ENCODE measurements at places on chromosomes 3 and 15. TPM values are rescaled to one million over a fixed set of nuclear protein-coding genes. Genes with fewer than 3 reads are reported as not detected.

DNA sequence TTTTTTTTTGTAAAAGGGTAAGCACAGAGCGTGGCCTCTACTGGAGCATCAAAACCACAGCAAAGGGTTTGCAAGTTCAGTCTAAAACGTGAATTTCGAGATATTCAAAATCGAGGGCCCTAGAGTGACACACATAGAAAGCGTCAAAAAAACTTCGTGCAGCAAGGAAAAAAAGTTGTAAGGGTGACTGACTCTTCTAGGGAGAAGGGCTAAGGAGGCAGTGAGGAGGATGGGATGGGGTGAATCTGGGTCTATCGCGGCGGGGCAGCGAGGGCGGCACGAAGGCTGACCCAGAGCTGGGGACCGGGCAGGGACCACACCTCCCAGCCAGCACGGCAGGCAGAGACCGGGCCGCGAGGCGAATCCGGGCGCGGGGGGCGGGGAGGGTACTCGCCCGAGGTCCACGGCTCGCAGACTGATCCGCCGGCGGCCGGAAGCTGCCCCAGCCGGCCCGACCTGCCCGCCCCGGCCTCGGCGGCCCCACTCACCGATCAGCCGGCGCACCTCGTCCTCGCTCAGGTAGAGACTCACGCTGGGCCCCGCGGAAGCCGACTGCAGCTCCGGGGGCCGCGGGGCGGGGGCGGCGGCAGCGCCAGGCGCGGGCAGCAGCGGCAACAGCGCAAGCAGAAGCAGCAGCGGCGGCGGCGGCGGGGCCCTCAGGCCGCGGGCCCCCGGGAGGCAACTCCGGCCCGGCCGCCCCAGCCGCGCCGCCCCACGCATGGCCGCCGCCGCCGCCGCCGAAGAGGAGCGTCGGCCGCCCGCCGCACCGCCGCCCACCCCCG, 533 bp downstream of the RYK start:
- peak; percentile 53 for DNase-seq

GRCh38 chr15:101609742-101610610, 42.2 kb downstream of the TM2D3 start:
- DNase-seq, result no peak

DNA sequence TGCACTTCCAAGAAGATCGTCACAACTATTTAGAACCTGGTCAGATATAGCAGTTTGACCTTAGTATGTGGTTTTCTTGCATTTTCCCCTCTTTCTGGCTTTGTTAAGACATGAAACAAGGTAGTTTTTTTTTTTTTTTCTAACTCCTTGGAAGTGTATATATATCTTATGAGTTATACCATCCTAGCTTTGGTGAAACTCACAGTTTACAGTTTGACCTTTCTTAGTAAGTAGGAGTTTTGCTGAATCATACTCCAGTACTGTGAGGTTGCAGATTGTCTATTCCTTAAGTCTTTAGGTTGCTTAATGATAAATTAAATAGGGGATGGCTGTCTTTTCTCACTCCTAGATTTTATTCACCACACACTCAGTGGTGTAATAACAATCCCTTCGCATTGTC, 325.0 kb downstream of the RBMS3 start:
- DNase-seq, result no peak

DNA sequence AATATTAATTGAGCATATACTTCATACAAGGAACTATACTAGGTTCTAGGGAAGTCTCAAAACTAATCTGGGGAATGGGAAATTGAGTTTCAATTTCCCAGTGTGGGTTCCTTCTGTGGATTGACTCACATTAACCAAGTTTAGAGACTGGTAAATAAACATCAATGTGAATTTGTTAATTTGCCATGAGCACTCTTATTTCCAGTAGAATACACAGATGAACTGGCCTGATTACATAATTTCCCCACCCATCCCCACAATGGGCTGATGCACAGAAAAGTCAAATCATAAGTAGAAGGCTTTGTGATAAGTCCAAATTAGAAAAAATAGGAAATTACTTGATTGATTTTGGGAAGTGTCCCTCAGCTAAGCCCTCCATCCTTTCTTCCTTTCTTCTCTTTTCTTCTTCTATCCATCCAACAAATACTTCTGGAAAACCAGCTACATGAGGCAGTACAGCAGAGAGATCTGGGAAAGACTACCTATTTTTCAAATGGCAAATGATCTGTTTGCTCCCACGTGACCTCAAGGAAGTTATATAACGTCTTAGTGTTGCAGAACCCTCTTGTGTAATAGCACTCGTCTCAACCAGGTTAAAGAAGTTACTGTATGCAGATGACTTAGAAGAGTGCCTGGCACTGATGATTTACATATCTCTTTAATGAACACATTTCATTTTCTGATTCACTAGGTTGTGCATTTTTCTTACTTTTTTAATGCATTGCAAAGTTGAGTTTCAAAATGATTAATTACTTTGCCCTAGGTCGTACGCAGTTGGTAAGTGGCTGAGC, 312.3 kb downstream of the SV2B start:
- no peak for DNase-seq

- no peak for DNase-seq
These were observed 67.9 kb downstream of the GADL1 start for GRCh38 chr3:30826531-30826942.

GRCh38 chr15:71357321-71357732, 242.1 kb downstream of the THSD4 start:
- no peak for DNase-seq

DNA sequence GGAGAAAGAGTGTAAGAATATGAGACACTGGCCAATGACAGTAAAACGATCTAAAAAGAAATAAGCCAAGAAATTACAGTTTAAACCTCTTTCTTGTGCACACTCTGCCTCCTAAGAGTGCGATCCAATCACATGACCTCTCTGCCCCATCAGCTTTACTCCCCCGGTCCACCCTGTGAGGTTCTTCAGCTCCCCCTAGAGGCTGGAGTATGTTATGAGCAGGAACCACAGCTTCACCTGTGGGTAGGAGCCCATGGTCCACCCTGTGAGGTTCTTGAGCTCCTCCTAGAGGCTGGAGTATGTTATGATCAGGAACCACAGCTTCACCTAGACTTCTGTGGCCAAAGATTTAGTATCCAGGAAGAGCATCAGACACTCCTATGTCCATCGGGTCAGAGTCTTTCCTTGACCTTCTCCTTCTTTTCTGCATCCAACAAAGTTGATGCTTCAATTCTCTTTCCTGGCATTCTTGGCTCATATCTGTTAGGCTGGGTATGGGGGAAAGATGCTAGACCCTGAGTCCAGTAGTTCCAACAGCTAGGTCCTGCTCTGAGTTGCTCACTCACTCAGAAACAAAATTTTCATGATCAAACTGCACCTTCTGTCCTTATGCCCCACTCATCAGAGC, 164.0 kb downstream of the MINAR1 start:
- peak; percentile 78 for DNase-seq

GRCh38 chr3:63069806-63070475, 194.7 kb upstream of the CADPS start:
- no peak for DNase-seq

GRCh38 chr3:123004201-123004918, 23.2 kb downstream of the SEMA5B start:
- DNase-seq, result no peak

DNA sequence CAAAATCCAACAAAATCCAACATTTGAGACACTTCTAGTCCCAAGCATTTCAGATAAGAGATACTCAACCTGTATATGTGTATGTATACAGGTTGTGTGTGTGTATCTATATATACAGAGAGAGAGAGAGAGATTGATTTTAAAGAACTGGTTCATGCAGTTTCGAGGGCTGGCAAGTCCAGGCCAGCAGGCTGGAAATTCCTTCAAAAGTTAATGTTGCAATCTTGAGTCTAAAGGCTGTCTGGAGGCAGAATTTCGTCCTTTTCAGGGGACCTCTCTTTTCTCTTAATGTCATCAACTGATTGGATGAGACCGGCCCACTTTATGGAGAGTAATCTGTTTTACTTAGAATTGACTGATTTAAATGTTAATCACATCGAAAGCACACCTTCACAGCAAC, 199.6 kb upstream of the IL12A start:
- no peak for DNase-seq

DNA sequence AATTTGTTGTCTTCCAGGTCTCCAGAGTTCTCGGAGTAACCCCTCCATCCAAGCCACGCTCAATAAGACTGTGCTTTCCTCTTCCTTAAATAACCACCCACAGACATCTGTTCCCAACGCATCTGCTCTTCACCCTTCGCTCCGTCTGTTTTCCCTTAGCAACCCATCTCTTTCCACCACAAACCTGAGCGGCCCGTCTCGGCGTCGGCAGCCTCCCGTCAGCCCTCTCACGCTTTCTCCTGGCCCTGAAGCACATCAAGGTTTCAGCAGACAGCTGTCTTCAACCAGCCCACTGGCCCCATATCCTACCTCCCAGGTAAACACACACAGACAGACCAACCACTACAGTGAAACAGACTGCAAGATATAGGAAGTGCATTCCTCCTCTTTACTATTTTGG, 87.9 kb upstream of the BLM start:
- no peak for DNase-seq

GRCh38 chr3:142098964-142099363, 50.4 kb downstream of the TFDP2 start:
- no peak for DNase-seq

GRCh38 chr3:56753206-56753820, 48.4 kb downstream of the ARHGEF3 start:
- DNase-seq, result peak; percentile 75

DNA sequence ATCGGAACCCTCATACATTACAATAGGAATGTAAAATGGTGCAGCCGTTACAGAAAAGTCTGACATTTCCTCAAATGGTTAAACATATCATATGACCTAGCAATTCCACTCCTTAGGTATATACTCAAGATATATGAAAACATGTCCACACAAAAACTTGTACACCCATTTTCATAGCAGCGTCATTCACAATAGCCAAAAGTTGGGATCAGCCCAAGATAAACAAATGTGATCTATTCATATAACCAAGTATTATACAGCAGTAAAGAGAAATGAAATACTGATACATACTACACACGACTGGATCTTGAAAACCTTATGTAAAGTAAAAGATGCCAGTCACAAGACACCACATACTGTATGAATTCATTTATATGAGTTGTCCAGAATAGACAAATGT, 102.4 kb downstream of the MSL2 start:
- no peak for DNase-seq

DNA sequence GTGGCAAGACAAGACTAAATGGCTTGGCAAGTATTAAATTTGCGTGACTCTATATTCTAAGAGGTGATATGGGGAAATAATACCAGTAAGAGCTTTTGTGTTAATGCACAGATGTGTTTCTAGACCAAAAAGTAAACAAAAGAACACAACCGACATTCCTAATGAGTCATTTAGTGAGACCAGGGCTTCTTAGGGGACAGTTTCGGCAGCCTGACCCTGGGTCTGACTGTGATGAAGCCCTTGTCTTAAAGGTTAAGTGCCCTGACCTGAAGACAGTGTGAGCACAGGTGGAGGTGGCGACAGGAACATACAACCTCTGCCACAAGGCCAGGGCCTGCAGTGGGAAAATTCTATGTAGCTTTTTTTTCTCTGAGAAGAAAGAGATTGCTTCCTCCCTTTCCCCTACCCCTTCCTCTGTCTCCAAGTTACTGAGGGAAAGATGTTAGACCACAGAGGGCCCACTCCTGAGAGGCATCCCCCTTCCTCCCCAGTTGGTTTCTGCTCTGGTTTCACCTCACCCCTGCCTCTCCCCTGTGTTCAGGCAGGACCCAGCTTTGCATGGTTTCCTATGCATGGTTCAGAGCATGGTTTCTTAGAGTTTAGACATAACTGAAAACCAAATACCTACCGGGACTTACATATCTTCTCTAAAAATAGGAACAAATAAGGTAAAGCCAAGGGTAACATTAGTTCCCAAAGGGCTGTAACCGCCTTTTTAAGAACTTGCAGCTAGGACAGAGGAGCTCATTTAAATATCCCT, 24.8 kb upstream of the CMTM7 start:
- DNase-seq, result no peak

GRCh38 chr3:109297496-109297895, 18.8 kb downstream of the DPPA2 start:
- DNase-seq, result no peak

DNA sequence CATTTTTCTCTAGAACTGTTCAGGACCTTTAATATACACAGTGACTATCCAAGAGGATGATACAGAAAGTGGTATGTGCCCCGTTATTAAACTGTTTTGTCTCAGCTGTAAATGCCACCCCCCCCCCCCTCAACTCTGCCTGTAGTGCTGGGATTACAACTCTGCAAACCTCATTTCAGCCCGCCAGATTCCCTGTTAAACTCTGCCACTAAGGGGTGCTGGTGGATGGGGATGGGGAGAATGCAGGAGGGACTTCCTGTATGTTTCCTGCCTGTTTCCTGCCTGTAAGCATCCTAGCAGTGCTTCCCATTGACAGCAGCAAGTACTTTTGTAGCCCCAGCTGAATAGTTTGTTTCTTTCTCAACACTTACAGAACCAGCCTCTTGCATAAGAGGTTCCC, 301.7 kb upstream of the RORA start:
- DNase-seq, result no peak

The RTP3 gene
- not detected for total RNA-seq

The ARHGAP31 gene
- total RNA-seq, result 6.6 TPM

The TMEM207 gene
- not detected for total RNA-seq

The XIRP1 gene
- total RNA-seq, result 2.5 TPM

The SLC12A8 gene
- 1.1 TPM for total RNA-seq

The CD200R1 gene
- total RNA-seq, result 1.8 TPM

The GP5 gene
- total RNA-seq, result 0.72 TPM

The FANCD2OS gene
- total RNA-seq, result not detected

The C2CD4A gene
- 1.0 TPM for total RNA-seq

The ZNF501 gene
- 2.7 TPM for total RNA-seq

The NR1D2 gene
- 3.6 TPM for total RNA-seq
